ENCODE measurements at places on chromosomes 12 and 14.

DNA sequence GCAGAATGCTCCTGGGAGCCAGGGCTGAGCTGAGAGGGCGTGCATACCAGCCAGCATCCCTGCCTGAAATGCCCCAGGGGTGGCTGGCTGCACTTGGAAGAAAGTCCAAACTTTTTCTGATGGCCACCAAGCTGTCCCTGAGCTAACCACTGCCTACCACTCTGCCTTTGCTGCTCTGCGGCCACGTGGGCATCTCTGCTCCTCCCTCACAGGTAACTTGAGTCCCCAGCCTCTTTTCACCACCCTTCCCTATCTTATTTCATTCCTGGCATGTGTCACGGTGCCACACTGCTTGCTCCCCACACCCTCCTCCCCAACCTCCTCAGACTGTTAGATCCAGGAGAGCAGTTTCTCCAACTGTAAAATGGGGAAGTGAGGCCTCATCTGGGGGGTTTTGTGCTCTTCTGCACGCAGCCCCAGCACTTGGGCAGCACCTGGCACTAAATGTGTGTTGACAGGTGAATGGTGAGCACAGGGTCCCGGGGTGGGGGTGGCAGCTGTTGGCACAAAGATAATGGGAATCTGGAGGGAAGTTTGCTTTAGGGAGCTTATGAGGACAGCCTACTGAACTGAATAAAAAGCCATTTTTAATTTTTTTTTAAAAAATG lies 113.0 kb downstream of the GLT1D1 start:
- no peak for DNase-seq

- DNase-seq: no peak
Measured at GRCh38 chr12:94265539-94265938, 117.2 kb downstream of the PLXNC1 start.

DNA sequence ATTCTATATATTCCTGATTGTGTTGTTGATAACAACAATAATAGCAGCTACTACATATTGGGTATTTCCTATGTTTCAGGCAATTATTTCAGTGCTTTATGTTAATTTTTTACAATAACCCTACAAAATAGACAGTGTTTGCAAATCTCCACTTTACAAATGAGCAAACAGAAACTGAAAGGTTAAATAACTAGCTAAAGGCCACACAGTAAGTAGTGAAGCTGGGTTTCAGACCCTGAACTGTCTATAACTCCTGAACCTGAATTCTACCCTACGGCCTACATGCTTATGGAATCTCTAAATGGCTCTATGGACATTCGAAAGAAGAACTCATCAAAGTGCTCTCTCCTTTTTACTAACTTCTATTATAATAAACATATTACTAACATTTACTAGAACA lies 19.7 kb upstream of the NUDT4 start:
- DNase-seq: no peak

- no peak for DNase-seq
Measured at GRCh38 chr14:29671034-29671433, 256.6 kb downstream of the PRKD1 start.

- DNase-seq: no peak
Measured at GRCh38 chr14:60532442-60532841, 23.5 kb downstream of the SIX6 start.

DNA sequence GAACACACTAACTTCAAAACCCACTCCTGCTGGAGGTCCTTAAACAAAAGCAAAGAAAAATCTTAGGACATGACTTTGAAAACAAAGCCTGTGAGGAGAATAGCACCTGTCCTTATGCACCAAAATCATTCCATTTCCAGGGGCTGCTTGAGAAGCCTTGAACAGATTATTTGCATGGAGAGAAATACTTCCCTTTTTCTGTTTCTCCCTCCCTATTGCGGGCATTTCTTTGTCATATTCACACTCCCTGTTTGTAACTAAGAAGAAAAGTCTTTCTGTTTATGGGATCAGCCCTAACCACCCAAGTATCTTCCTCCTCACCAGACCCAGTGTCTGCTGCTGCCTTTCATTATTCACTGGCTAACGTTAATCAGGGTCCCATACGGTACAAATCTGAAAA lies 218.8 kb downstream of the DPF3 start:
- DNase-seq: no peak

DNA sequence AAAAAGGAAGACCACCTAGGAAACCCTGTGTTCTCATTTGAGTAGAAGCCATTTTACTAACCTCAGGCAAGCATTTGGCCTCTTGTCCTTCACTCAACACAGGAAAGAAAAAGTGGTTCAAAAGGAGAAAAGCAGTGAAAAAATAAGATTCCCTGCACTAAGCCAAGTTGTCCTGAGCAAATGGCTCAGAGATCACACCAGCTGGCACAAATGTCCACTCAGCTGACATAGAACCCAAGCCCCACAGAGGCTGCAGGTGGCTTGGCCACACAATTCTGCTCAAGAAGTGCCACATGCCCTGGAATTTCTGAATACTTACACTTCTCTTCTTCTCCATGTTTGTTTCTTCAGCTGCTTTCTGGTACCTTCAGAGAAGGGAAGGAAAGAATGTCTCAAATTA lies 52.0 kb downstream of the LIMA1 start:
- no peak for DNase-seq

Data from activated T-cell treated with anti-CD3 and anti-CD28 coated beads for 4 hours (primary cell).